NB4 (cell line): ENCODE measurements at places on chromosomes 2 and 18.

DNA sequence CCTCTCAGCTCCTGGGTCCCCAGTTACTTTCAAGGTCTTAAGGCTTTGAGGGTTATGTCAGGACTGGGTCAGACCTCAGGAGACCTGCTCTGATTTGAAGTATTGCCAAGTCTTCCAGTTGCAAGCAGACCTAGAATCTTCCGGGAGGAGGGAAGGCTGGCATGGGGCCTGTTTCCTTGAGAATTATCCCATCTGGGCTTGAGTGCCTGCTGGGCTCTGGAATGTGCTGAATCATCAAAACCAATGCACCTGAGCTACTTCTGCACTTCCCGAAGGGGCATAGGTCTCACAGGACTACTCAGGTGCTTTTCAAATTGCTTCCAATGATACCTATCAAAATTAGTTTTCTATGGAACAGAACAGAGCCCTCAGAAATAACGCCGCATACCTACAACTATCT, 327.3 kb downstream of the XIRP2 start:
- no peak for DNase-seq

DNA sequence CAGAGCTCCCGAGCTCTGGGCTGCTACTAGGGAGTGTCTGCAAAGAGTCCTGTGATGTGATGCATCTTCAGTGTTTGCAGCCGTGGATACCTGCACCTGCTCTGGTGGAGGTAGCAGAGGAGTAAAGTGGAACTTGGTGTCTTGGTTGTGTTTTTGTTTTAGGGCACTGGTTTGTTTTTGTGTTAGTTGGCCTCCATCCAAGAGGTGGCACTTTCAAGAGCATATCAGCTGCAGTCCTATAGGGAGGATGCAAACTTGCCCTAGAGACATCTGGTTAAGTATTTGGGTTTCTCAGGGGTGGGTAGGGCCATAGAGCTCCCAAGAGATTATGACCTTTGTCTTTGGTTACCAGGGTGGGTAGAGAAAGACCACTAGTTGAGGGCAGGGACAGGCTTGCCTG, 1249.0 kb upstream of the FAM98A start:
- no peak for DNase-seq

- peak; percentile 56 for DNase-seq
Measured at GRCh38 chr2:8882094-8882493, 44.7 kb upstream of the KIDINS220 start.

DNA sequence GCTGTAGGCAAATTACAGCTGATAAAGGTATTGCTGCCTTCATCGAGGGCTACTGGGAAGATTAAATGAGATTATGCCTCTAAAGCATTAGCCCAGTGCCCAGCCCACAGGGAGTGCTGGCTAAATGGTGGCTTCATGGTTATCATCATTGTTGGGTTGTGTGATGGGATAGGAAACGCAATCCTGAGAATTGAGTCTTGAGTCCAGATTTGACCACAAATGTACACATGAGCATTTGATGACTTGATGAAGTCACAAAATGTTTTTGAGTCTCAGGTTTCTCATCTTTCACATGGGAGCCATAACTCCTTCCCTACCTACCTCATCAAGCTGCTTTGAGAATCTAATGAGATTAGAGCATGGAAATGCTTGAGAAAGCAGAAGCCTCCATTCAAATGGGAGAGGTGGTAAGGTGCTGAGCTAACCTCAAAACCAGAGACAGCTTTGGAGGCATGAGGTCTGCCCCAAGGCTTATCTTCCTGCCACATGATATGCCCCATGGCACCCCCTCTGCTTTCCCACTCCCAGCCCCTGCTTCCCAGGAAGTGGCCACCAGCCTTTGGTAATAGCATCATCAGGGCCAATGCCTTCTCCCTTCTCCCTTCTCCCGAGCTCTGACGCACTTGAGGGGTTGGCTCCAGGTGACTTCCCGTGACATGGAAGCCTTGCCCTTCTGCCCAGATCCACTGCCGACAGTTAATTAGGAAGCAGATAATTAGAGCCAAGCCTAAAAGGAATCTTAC, 149.4 kb upstream of the EPAS1 start:
- no peak for DNase-seq

DNA sequence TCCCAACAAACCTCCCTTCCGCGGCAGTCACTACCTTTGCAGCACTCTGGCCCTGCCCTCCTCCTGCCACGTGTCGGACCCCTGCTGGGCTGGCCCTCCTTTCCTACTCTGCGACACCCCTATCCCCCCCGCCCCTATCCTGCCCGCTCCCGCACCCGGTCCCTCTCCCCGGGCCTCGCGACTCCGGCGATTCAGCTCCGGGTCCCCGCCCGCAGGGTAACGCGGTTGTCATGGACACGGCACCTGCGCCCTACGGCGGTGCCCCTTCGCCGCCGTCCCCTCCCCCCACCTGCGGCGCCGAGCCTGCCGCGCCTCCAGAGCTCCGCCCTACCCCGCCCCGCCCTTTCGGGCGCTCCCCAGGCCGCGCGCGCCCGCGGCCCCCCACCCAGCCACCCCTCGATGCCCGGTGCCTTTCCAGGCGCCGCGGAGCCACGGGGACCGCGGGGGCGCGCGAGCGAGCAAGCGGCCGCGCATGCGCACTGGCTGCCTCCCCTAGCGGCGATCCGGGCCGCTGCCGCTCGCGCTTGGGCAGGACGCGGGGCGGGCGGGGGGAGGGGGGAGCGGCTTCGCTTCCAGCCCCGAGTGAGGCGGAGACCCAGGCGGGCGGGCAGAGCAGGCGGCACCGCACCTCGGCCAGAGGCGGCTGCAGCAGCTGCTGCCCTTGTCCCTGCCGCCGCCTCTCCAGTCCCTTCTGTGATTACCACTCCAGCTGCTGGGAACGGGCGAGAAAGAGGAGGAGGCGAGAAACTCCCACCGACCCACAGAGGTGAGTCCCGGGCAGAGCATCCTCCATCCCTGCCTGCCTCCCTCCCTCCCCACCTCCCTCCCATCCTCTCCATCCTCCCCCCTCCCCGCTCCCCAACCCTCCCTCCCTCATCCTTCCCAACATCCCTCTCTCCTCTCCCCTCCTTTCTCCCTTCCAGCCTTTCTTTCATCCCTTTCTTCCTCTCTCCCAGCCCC, at the start of gene CTNNA2:
Gene CTNNA2 (plus strand): TSS at position 610 of the 960 bp plus-strand sequence.
- no peak for DNase-seq

DNA sequence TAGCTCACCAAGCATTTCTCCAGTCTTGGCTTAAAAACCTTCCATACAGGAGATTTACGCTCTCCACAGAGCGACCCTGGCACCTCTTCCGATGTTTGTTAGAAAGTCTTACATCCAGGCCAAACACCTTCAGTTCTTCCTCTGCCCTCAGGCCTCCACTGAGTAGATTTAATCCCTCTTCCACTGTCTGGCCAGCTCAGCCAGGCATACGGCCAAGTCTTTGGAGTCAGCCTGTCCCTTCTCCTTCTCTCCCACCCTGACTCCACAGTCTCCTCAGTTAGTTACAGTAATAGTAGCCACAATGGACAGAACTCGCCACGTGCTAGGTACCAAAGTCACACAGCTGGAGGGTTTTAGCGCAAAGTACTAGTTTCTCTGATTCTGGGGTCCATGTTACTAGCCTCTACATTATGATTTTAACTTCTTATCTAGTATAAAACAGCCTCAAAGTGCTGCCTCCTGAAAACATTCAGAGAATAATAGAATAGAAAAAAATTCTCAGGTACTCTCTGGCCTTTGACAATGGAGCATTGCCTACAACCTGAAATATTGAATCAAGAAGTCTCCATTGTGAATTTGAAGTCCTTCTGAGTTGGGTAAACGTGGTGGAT, 39.5 kb downstream of the THNSL2 start:
- no peak for DNase-seq

- DNase-seq, result no peak
Measured at GRCh38 chr18:46433121-46433826, 223.7 kb downstream of the LOXHD1 start.

DNA sequence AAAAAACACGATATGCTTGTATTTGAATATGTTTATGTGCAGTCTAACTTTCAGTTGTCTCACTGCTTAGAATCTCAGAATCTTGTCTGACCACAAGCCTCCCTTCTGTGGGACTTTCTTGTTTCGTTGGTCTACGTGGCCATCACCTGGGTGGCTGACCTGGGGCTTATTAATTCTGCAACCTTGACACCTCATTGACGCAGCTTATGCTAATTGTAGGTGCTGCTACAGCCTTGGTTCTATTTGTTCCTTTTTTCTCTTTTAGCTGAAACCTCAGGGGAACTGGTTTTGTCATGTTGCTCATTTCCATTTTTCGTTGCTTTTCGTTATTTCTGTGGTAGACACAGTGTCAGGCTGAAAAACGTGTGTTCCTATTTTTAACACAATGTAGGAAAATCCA, 273.7 kb downstream of the SLC4A3 start:
- DNase-seq, result peak; percentile 48

GRCh38 chr18:24754583-24755253, 294.3 kb downstream of the HRH4 start:
- DNase-seq, result no peak

GRCh38 chr18:48662011-48662661, 123.3 kb downstream of the CTIF start:
- peak; percentile 88 for DNase-seq

DNA sequence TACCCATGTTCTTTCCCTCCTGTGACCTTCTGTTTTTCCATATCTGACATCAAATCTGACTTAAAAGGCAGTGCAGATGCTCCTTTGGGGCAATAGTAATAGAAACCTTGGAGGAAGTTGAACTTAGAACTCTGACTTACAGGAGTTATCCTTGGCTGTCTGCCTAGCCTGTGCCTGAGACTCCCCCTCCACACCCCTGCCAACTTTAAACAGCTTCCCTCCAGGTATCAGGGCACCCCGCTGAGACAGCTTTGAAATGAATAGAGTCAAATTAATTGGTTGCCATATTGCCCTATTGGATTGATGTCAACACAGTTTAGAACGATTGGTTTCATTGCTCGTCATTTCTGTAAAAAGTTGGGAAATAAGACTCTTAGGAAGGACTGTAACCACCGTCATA, 322.0 kb downstream of the PRKCE start:
- DNase-seq, result no peak

DNA sequence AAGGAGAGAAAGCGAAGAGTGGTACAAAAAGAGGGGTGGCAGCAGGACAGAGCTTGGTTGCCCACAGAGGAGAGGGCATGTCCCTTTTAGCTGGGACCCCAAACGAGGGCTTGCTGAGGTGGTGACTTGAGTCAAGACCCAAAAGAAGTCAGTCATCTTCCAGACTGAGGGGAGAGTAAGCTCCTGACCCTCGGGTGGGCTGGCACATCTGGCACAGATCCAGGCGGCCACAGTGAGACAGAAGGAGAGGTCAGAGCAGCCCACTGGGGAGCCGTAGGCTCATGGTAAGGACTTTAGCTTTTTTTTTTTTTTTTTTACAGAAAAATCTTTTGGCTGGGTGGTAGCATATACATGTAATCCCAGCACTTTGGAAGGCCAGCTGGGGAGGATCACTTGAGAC, 77.9 kb upstream of the ST6GAL2 start:
- DNase-seq, result no peak

DNA sequence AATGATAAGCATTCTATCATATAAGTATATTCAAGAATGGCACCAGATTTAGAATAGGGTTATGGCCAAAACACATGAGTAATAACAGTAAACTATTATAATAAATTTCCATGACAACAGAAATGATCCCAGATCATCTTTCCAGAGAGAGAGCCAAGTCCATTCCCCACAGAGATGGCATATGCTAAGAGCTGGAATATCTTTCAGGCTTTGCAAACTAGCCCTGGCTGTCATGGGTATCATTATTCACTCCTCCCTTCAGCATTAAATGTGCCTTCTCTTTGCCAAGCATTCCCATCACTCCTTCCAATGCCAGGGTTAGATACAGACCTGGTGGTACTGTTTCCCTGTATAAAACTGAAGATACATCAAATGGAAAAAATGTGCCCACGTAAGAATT, 10.9 kb downstream of the FEZ2 start:
- DNase-seq, result no peak

DNA sequence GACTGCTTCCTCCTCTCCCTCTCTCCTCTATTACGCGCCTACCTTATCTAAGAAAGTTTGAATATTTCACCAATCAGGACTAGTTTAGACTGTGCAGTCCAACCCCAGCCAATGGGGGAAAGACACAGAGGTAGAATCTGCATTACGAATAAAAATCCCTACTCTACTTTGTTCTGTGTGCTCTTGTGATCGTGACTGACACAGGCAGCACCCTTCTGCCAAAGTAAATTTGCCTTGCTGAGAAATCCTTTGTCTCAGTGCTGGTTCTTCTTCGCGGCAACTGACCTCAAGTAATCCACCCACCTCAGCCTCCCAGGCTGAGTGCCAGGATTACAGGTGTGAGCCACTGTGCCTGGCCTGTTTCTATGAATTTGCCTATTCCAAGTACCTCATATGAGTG, 8.6 kb upstream of the CDCA7 start:
- DNase-seq, result no peak

DNA sequence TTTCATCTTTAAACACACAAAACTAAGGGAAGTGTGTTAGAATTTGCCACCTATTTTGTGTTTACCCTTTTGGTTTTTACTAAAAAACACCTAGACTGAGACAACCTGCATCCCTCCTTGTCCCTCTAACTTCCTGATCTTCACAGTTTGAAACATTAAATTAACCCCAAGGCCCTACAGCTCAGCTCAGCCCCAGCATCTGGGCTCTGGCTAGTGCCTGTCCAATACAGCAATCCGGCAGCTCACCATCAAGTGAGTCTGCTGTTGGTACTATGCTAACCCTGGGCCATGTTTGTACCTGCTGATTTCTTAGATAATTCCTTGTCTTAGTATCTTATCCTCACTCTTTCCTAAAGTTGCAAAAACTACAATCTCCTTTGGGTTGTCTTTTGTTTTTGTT, 162.4 kb downstream of the DSEL start:
- DNase-seq, result no peak

DNA sequence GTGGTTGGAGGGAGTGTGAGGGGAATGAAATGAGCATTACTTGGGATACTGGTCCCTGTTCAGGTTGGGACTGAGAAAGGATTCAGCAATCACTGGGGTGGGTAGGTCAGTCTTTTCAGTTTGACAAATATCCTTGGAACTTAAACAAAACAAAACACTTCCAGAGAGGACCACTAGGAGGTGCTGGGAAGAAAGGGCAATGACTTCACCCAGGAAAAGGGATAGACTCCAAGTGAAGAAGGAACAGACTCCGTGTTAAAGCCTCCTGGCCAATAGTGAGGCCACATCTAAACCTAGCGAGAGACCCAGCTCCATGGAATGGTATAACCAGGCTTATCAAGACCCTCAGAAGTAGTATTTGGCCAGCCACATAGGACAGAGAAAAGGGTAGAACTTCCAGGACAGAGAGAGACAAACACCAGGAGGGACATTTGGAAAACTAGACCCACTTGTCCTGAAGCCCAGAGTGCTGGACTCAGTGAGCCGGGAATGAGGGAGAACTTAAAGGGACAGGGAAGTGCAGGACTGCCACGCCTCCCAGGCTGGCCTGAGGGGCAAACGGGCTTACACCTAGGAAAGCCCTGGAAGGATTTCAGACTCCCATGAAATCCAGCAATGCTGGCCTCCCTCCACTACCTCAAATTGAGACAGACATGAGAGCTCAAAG, 19.6 kb upstream of the KCNG3 start:
- DNase-seq, result peak; percentile 65
